ENCODE measurements at places on chromosomes 4 and X.

- DNase-seq, result no peak
Observed at GRCh38 chr4:165185448-165185847, 21.9 kb upstream of the KLHL2 start.

- DNase-seq, result no peak
Observed at GRCh38 chrX:155923200-155923599, 42.1 kb downstream of the VAMP7 start.

DNA sequence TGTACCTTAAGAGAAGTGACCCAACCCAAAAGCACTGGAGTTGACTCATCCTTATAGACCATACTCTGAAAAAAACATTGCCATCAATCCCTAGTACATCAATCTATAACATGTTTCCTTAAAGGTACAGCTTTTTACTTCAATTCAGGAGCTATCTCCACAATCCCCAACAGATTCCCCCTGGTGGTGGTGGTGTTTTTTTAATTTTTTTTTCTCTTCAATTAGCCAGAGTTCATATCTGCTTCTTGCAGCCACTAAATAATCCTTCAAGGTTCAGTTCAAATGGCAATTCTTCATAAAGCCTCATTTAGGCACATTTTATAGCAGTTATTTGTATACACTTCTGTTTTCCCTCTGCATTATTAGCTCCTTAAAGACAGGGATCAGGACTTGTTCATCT lies 60.7 kb upstream of the KDR start:
- DNase-seq, result no peak

- peak; percentile 95 for DNase-seq
Observed at GRCh38 chrX:41971346-41971745, 48.0 kb upstream of the CASK start.

DNA sequence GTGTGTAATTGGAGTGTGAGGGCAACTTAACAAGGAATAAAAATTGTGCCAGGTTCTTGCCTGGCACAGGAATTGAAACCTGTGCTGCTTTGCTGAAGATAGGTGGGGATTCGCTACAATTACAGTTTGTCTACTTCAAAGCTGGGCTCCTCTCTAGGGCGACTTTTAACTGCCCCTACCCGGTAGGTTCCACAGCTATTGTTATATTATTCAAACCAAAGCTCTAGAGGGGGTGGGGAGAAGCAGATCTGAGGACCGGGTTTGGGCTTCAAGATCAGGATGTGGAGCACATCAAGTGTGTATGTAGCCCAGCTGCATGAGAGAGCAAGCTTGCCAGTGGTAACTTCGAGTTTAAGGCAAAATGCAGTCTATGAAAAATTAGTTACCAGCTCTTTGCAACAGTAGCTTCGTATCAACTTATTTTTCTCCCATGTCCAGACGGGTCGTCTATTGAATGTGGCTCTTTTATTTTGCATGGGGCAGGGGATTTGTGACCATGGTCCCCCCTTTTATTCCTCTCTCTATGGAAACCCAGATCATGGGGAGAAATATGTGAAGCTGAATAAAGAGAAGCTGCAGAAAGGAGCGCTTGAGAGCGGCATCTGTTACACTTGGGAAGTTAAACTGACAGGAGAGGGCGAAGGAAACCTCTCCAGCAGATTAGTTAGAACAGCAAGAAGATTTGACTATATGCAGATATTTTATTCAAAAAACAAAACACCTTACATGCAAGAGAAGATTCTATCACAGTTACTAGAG lies 3.2 kb upstream of the POU3F4 start:
- DNase-seq, result no peak

DNA sequence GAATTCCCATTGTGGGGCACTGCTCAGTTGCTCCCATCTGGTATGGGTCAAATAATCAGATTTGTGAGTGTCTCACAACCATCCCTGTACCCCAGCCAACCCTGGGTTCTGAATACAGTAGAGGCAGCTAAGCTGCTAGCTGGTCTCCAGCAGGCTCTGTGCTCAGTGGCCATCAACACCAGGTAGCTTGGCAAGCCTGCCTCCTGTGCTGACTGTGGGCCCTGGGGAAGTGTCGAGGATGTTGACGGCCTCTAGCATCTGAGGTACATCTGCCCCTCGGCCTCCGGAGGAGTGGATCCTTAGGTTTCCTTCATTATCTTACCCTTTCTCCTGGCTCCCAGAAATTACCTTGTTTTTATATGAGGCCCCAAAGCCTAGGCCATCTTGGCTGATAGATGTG lies 13.3 kb downstream of the RNF4 start:
- no peak for DNase-seq

Measured in ELF-1 (cell line).